ENCODE measurements at places on chromosomes 1 and 21.
A peak's percentile ranks its signal among the peaks of the same experiment; 100 is the strongest.

DNA sequence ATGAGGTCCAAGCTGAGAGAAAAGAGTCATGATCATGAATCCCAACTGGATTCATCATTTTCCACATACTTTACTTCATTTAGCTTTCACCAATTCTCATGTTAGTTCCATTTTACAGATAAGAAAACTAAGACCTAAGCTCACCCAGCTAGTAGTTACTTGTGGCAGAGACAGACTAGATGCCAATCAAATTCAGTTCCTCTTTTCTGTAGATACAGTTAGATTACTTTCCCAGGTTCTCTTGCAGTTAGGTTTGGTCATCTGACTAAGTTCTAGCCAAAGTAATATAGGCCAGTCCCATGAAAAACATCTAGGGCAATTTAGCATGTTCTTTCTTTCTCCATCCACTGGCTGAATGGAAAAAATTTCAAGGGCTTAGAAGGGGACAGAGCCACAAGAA, 8.9 kb upstream of the KCND3 start:
- no peak for DNase-seq

- peak; percentile 78 for DNase-seq
These were observed 1.7 kb downstream of the PLEKHG5 start for GRCh38 chr1:6489799-6490180.

- no peak for DNase-seq
These were observed 634.0 kb downstream of the LTN1 start for GRCh38 chr21:28358702-28359101.

DNA sequence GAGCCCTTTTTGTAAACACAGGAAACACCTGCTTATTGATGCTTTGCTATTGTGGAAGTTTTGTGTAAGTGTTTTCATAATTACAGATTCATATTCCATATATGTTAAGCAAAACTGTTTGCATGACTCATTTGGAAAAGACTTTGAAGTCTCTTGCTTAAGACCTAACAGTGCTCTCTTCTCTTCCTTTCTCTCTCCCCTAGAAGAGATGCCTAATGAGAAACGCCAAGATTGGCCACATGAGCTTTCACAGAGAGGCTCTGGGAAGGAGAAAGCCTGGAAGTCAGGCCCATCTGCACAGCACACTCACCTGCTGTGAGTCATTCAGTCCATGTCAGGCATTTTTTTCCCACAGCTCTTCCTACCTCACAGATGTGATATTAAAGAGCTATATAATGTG, 101.6 kb upstream of the PALMD start:
- DNase-seq: no peak

- no peak for DNase-seq
These were observed 7.9 kb downstream of the ITSN1 start for GRCh38 chr21:33650230-33650629.

GRCh38 chr1:190578017-190578416, 100.4 kb upstream of the BRINP3 start:
- DNase-seq: no peak

- no peak for DNase-seq
These were observed 23.8 kb downstream of the PIP5K1A start for GRCh38 chr1:151222130-151222529.

DNA sequence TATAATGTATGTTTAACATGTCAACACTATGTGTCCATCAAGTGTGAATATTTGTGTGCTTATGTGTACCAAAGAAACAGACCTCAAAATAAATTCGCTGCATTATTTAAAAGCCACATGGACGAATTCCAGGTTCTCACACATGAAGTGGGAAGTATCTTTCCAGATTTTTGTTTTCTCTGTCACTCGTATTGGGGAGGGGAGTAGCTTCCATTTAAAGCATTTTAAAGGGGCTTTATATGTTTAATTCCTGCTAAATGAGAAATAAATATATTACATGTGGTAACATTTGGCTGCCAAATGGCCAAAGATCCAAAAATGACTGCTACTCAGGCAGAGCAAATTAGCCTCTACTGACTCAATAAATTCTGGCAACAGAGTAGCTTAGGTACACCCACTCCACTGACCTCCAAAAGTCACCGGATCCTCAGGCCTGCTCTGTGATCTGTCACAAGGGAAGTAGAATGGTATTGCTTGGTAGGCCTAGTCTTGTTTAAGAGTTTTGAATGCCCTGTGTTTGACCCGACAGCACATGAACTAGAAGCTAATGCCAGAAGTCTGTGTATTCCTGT, 178.1 kb downstream of the ZP4 start:
- no peak for DNase-seq

DNA sequence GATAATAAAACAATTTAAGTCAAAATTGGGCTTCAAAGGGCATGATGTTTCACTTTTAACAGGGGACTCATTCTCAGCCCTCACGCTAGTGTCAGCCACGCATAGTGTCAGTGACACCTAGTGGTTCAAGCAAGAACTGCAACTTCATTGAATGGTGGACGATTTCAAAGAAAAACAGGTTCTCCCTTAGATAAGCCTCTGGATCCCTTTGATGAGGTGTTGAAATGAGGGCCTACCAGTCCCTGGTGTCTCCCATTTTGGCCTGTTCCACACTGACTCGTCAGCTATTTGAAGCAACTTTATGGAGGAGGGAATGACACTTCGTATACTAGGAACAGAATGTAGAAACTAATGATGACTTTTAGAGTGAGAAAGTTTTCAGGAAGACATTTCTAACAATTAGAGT, 56.2 kb downstream of the FCRL5 start:
- DNase-seq: peak; percentile 29

GRCh38 chr1:3453203-3453761, 1.2 kb upstream of the ARHGEF16 start:
- peak; percentile 68 for DNase-seq

GRCh38 chr1:59029411-59030167, 245.7 kb upstream of the JUN start:
- DNase-seq: no peak

GRCh38 chr1:4633346-4633745, 21.1 kb upstream of the AJAP1 start:
- DNase-seq: no peak

- no peak for DNase-seq
These were observed 115.6 kb upstream of the LMO4 start for GRCh38 chr1:87213135-87213515.

DNA sequence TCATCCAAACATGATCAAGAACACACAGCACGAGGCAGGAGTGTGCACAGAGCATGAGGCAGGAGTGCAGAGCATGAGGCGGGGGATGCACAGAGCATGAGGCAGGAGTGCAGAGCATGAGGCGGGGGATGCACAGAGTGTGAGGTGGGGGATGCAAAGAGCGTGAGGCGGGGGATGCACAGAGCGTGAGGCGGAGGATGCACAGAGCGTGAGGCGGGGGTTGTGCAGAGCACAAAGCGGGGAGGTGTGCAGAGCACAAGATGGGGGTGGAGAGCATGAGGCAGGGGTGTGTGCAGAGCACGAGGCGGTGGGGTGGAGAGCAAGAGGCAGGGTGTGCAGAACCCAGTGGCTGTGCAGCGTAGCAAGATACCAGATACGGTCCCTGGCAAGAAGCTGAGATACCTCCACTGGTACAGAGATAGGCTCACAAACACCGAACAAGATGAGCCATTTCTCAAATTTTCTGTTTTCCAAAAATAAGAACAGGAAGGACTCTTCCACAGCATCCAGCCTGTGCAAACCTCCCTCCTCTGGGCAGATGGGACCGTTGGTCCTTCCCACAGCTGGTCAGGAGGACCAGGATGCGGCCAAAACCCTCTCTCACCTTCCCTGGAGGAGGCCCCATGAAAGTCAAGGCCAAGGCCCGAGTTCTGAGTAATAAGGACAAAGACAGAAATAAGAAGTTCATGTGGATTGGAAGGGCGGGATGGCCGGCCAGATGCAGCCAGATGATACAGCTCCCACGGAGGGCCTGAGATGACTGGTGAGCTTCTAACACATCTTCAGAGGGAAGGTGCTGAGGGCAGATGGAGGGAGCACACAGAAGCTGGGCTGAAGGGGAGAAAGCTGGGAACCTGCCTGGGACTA, 12.0 kb downstream of the SPATC1L start:
- no peak for DNase-seq

DNA sequence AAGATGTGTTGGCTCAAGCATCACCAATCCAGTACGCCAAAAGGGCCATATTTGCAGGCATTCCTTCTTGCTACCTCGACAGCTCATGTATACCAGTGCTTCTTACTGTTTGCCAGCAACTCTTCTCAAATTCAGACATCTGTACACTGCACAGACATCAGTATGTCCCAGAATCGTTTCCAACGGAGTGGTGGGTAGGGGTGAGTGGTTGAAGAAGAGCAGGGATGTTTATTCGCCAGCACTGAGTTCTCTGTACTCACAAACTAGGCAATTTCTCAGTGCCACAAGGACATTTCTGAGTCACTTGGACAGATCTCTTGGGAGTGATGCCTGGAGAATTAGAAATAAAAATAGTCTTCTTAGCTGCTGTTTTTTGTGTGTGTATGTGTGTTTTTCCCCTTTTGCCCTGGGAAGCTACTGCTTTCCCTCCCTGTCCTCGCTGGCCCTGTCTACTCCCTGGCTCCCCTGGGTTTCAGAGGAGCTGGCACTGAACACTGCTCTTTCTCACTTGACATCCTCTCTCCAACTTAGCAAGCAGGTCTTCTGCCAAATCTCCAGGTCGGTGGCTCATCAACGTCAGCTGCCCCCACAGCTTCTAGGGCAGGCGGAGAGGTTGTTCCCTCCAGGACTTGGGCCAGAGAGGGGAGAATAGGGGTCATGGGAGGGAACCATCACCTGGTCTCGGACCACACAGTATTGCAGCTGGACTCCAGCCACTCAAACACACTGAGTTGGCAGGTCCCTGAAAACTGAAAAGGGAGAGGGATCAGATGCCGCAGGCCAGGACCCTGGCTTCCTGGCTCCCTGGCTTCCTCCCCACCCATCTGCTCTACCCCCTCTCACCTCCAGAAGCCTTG, 90.5 kb downstream of the NMNAT2 start:
- no peak for DNase-seq

- DNase-seq: no peak
These were observed 36.2 kb upstream of the ZNF496 start for GRCh38 chr1:247367786-247368422.

DNA sequence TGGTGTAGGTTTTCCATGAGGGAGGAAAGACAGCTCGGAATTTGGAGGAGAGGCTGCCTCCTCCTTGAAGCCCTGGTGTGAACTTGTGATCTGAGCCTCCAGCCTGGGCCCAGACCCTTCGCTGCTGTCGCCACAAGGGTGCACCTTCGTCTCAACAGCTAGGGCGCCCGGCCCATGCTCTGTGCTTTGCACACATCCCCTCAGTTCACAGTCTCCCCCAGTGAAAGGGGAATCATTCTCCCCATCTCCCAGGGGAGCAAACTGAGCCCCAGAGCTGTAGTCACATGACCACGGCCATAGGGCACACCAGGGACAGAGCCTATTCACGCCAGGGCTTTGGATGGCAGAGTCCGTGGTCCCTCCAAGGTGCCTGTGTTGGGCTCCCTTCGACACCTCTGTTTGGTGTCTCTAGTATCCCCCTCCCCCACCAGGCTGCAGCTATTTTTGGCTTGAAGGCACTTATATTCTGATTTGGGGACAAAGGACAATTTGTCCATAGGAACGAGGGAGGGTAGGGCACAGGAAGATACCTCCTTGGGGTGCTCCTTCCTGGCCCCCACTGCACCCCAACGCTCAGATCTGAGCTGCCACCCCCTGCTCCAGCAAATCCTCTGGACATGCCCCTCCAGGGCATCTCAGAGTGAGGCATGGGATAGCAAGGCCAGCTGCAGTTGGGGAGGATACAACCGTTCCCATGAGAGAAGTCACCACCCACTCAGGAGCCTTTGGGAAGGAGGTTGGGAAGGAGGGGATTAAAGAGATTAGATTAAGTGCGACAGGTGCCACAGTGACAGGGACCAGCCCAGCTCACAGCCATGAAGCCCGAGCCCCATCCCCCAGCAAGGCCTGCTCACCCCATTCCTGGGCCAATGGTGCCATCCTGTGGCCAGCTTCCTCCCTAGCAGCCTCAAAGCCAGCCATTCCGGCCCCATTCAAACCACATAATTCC, 15.7 kb downstream of the MATN1 start:
- DNase-seq: peak; percentile 49

DNA sequence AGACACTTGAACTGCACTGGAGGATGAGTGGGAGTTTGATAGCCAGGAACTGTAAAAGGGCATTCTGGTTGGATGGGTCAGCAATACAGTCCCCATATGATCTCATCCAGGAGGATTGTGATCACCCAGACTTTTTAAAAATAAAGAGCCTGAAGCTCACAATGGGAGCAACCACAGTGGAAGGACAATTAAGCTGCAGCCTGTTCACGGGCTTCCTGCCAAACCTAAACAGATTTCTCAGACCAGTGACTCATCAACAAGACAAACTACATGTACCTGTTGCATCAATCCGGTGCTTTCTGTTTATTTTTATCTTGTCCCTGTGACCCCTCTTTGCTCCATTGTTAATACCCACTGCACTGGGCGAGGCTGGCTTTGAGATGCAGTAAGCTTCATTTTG, 52.3 kb downstream of the PAPPA2 start:
- DNase-seq: no peak

DNA sequence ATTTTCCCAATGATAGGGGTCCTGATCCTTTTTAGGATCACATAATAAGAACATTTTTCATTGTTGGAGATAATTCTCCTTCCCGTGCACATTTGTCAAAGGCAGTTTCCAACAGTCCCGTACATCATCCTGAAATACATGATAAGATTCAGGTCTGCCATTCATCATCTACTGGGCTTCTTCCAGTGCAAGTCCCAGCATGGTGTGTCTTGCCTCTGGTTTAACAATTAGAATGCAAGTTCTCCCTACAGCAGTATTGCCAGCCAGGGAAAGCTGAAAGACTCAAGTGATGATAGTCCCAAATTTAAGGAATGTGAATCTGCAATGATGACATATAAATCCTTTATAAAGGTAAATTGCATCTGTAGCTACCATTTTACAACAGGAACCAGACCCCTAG, 146.2 kb downstream of the DAB1 start:
- no peak for DNase-seq

GRCh38 chr1:29033829-29034466, 89.8 kb downstream of the TMEM200B start:
- DNase-seq: peak; percentile 67

DNA sequence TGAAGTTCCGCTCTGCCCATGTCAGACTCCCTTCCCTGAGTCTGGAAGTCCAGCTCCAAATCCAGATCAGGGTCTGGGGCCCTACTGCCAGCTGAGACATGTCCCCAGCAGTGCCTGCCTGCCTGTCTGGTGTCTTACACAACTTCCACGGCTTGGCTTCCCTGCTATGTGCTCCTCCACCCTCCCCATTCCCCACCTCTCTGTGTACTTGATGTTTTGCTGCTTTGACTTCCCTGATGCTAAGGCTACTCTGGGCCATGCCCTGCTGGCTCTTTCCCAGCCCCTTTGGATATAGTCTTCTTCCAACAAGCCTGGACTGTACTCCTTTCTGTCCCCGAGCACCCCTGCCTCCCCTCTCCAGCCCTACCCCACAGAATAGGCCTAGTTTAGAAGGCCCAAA, 7.3 kb downstream of the GJA5 start:
- DNase-seq: no peak
